ENCODE measurements at places on chromosomes 7 and 10. TPM values are rescaled to one million over a fixed set of nuclear protein-coding genes. Genes with fewer than 3 reads are reported as not detected.

DNA sequence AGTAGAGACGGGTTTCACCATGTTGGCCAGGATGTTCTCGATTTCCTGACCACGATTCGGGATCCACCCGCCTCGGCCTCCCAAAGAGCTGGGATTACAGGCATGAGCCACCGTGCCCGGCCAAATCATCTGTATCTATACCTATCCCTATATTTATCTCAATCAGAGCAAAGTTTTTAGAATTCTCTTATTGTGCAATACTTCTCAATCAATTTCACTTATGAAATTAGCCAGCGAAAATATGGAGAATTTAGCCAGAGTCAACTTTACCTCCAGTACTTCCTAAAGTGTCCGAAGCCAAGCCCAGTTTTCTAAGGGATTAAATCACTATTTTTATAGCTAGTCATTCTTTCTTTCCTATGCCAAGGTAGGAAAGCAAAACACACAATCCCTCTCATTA, 319.1 kb upstream of the PFKP start:
- no peaks in the 10 kb centered on the region for H3K4me1 ChIP-seq
- H3K36me3 ChIP-seq, result no peaks in the 10 kb centered on the region
- no peak overlapping the region for H3K27ac ChIP-seq
- DNase-seq, result no peak
- no peak overlapping the region for H3K4me3 ChIP-seq

DNA sequence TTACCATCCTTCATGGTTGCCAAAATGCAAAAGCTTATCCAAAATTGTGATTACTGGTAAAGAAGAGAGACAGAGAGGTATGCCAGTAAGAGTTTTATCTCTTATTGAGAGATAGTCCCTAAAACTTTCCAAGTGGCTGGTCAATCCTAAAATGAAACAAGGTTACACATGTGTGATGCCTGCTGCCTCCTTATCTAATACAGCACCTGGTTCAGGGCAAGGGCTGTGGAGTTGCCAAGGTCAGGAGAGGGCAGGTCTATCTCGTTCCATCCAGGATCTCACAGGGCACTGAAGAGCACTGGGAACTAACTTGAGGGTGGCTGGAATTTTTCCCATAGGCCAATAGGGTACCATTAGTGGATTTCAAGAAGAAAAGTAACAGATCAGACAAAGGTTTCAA, 18.3 kb downstream of the VOPP1 start:
- no peak overlapping the region for H3K4me3 ChIP-seq
- H3K27ac ChIP-seq, result no peak overlapping the region
- H3K27me3 ChIP-seq, result no peaks in the 10 kb centered on the region

- no peaks in the 10 kb centered on the region for H3K4me1 ChIP-seq
- H3K27me3 ChIP-seq, result no peaks in the 10 kb centered on the region
- no peak overlapping the region for H3K27ac ChIP-seq
- H3K4me3 ChIP-seq, result no peak overlapping the region
Observed at GRCh38 chr10:89310056-89310893, 8.4 kb downstream of the IFIT2 start.

The TSPAN15 gene
- total RNA-seq, result 0.83 TPM

DNA sequence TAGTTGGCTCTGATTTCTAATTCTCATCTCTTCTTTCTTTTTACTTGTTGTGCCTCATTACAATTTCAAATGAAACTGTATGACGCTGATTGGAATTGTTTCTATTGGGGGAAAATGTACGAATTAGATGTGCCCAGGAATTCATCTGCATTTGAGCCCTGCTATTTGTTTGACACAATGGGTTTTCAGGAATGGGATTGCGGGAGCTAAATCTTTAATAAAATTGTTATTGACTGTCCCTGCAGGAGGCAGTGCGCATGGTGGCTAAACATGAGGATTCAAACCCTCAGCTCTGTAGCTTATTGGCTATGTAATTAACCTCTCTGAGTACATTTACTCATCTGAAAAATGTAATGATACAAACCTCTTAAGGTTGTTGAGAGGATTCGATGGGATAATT, 181.6 kb downstream of the NXPH1 start:
- H3K27me3 ChIP-seq, result no peaks in the 10 kb centered on the region
- no peak overlapping the region for H3K4me3 ChIP-seq
- no peak overlapping the region for H3K27ac ChIP-seq
- no peaks in the 10 kb centered on the region for H3K4me1 ChIP-seq
- H3K36me3 ChIP-seq, result no peaks in the 10 kb centered on the region

DNA sequence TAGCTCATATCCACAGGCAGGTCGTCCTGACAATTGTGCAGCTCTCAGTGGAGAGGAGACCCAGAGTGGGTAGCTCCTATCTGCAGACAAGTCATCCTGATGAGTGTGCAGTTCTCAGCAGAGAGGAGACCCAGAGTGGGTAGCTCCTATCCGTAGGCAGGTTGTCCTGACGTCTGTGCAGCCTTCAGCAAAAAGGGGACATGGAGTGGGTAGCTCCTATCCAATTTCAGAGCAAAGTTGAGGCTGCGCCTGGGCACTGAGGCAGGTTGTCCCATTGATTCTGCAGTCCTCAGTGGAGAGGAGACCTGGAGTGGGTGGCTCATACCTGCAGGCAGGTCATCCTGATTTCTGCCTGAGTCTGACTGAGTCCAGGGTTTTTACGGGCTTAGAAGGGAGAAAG, 111.8 kb downstream of the HPSE2 start:
- no peak for DNase-seq
- no peaks in the 10 kb centered on the region for H3K4me1 ChIP-seq
- no peak overlapping the region for H3K27ac ChIP-seq
- no peaks in the 10 kb centered on the region for H3K36me3 ChIP-seq
- no peaks in the 10 kb centered on the region for H3K27me3 ChIP-seq

DNA sequence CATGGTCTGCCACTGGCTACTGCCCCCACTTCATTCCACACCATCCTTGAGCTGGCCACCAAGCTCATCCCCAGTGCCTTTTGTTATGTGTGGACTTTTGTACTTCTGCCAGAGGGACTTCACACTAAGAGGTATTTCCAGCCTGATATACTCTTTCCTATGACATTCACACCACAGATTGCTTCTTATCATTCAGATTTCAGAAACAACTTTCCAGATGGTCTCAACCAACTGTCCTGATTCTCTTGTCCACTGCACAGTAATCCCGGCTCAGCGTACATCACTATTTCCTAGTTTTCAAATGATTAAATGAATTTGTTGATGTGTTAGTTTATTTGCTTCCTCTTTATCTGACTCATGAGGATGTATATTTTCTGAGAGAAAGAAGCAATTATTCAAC, 7.1 kb downstream of the CDC14C start:
- H3K27ac ChIP-seq, result no peak overlapping the region
- H3K27me3 ChIP-seq, result no peaks in the 10 kb centered on the region
- H3K4me1 ChIP-seq, result no peaks in the 10 kb centered on the region
- DNase-seq, result no peak
- H3K4me3 ChIP-seq, result no peak overlapping the region
- H3K36me3 ChIP-seq, result no peaks in the 10 kb centered on the region

DNA sequence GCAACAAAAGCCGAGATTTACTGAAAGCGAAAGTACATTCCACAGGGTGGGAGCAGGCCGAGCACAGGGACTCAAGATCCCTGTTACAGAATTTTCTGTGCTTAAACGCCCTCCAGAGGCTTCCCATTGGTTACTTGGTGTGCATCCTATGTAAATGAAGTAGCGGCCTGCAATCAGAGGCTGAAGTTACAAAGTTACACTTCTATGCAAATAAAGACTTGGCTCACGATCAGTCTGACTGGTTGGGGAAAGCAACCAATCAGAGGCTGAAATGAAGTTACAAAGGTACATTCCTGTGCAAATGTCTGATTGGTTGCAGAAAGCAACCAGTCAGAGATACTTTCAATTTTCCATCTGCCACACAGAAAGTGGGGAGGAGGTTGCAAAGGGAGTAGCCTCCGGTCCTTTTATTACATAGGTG, 4.1 kb downstream of the ACBD7 start:
- H3K27me3 ChIP-seq, result peaks cover 11% of the 10 kb centered on the region
- peaks cover 11% of the 10 kb centered on the region for H3K4me1 ChIP-seq
- peak; percentile 59 for DNase-seq
- no peaks in the 10 kb centered on the region for H3K36me3 ChIP-seq
- no peak overlapping the region for H3K27ac ChIP-seq

GRCh38 chr10:71214641-71215559, 2.5 kb downstream of the UNC5B start:
- peaks cover 73% of the 10 kb centered on the region for H3K27me3 ChIP-seq
- no peak overlapping the region for H3K27ac ChIP-seq
- no peak for DNase-seq
- no peaks in the 10 kb centered on the region for H3K36me3 ChIP-seq

The PAPOLB gene
- 0.25 TPM for total RNA-seq
